ENCODE measurements at places on chromosomes 7 and 10. TPM values are rescaled to one million over a fixed set of nuclear protein-coding genes. Genes with fewer than 3 reads are reported as not detected.
A peak's percentile ranks its signal among the peaks of the same experiment; 100 is the strongest.

- no peak for DNase-seq
- no peak overlapping the region for H3K4me3 ChIP-seq
- H3K27ac ChIP-seq: no peak overlapping the region
- H3K36me3 ChIP-seq: no peaks in the 10 kb centered on the region
- no peaks in the 10 kb centered on the region for H3K27me3 ChIP-seq
- H3K4me1 ChIP-seq: no peaks in the 10 kb centered on the region
Observed at GRCh38 chr7:145784809-145785780, 331.5 kb upstream of the CNTNAP2 start.

GRCh38 chr7:138645284-138645683, 55.9 kb downstream of the SVOPL start:
- H3K27me3 ChIP-seq: no peaks in the 10 kb centered on the region
- H3K27ac ChIP-seq: no peak overlapping the region
- H3K4me1 ChIP-seq: no peaks in the 10 kb centered on the region
- no peaks in the 10 kb centered on the region for H3K36me3 ChIP-seq
- no peak overlapping the region for H3K4me3 ChIP-seq
- DNase-seq: no peak

- peaks cover 80% of the 10 kb centered on the region for H3K36me3 ChIP-seq
- peaks cover 62% of the 10 kb centered on the region for H3K4me1 ChIP-seq
- no peak for DNase-seq
Observed at GRCh38 chr7:140053812-140054539, 8.8 kb downstream of the PARP12 start.

DNA sequence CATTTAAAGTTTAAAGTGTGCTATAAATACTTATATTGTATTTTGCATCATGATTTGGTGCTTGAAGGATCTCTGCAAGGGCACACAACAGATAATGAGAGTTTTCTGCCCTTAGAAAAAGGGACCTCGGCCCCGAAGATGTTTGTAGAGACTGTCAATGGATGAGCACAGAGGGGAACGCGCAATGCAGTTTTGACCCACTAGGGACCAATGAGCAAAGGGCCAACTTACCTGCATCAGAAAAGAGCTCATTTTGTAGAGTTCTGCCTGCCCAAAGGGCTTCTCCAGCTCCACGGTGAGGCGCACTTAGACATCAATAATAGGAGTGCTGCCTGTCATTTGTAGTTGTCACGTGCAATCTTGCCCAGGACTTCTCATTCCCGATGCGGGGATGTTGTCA, 91.1 kb downstream of the BUB3 start:
- H3K36me3 ChIP-seq: peaks cover 3% of the 10 kb centered on the region
- H3K4me1 ChIP-seq: peaks cover 29% of the 10 kb centered on the region
- no peak overlapping the region for H3K4me3 ChIP-seq
- H3K27ac ChIP-seq: no peak overlapping the region

- peaks cover 19% of the 10 kb centered on the region for H3K36me3 ChIP-seq
- DNase-seq: peak; percentile 78
Observed at GRCh38 chr10:130300608-130301020, 164.4 kb downstream of the GLRX3 start.

The AGR2 gene
- not detected for total RNA-seq

DNA sequence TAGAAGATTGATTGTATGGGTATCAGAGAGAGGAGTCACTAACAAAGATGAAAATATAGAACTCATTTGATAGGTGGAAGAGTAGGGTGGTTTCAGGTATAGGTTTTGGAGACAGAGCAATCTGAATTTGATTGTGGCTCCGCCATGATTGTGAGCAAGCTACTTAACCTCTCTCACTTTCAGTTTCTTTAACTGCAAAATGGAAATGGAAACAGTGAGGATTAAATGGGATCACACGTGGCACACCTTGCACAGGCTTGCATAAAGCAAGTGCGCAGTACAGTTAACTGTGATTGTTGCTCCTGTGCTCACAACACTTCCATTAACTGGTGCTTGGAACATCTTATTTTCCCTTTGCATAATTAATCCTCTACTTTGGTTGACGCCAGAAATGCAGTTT, 54.9 kb downstream of the ATXN7L1 start:
- H3K27ac ChIP-seq: no peak overlapping the region
- DNase-seq: no peak
- peaks cover 12% of the 10 kb centered on the region for H3K36me3 ChIP-seq
- no peak overlapping the region for H3K4me3 ChIP-seq

The IFIT3 gene
- total RNA-seq: 51.1 TPM

DNA sequence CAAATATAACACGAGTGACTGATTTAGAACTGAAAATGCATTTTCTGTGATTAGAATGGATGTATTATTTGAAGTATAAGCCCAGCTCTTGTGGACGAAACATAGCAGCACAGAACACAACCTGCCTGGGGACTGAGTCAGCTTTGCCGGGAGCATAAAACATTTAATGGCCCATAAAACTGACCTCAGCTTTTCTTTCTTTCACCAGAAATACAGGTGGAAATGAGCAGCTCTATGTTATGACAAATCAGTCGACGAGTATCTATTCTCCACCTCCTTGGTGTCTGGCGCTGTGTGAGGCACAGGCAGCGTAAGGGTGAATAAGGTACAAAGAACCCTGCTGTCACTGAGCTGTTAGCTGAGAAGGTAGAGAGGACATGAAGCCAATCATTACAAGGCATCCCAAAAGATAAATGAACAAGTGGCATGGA, 471.6 kb upstream of the AKR1E2 start:
- DNase-seq: no peak
- H3K4me1 ChIP-seq: peaks cover 2% of the 10 kb centered on the region
- no peak overlapping the region for H3K4me3 ChIP-seq
- H3K36me3 ChIP-seq: peaks cover 1% of the 10 kb centered on the region

The CPEB3 gene
- total RNA-seq: 2.6 TPM

The CXCL12 gene
- not detected for total RNA-seq

DNA sequence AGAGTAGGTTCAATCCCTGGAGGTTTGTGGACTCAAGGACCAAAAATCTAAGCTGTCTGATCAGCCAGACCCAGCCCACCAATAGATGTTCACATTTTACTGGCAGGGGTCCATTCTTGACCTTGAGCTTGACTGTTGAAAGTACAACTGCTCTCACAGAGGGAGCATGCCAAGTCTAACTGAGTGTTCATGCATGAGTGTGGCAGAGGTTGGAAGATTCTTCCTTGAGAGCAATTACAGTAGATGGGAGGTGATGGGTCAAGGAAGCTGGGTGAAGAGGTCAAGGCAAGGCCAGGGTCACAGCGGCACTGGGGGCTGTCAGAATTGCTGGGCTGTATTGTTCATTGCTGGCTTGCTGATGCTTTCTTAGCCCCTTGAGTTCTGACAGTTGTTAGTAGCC, 202.8 kb upstream of the SVIL start:
- H3K27ac ChIP-seq: no peak overlapping the region
- no peak for DNase-seq
- no peak overlapping the region for H3K4me3 ChIP-seq
- H3K4me1 ChIP-seq: no peaks in the 10 kb centered on the region
- H3K36me3 ChIP-seq: no peaks in the 10 kb centered on the region
- H3K27me3 ChIP-seq: peaks cover 3% of the 10 kb centered on the region

- no peaks in the 10 kb centered on the region for H3K27me3 ChIP-seq
- H3K36me3 ChIP-seq: peaks cover 21% of the 10 kb centered on the region
- H3K27ac ChIP-seq: no peak overlapping the region
- DNase-seq: no peak
- H3K4me1 ChIP-seq: peaks cover 48% of the 10 kb centered on the region
Observed at GRCh38 chr7:36673703-36674102, 50.6 kb downstream of the AOAH start.

The CHST15 gene
- total RNA-seq: not detected

The ZNF503 gene
- 0.07 TPM for total RNA-seq

The GRID2IP gene
- 0.07 TPM for total RNA-seq

- no peaks in the 10 kb centered on the region for H3K27me3 ChIP-seq
- H3K4me1 ChIP-seq: peaks cover 2% of the 10 kb centered on the region
- DNase-seq: no peak
- H3K4me3 ChIP-seq: no peak overlapping the region
Observed at GRCh38 chr10:60320666-60321065, 69.0 kb downstream of the ANK3 start.

- no peak for DNase-seq
- no peak overlapping the region for H3K27ac ChIP-seq
- H3K27me3 ChIP-seq: no peaks in the 10 kb centered on the region
- H3K4me3 ChIP-seq: no peak overlapping the region
- no peaks in the 10 kb centered on the region for H3K36me3 ChIP-seq
Observed at GRCh38 chr7:124263232-124263827, 230.5 kb upstream of the TMEM229A start.

- no peaks in the 10 kb centered on the region for H3K27me3 ChIP-seq
- peaks cover 4% of the 10 kb centered on the region for H3K4me1 ChIP-seq
- H3K36me3 ChIP-seq: no peaks in the 10 kb centered on the region
- no peak overlapping the region for H3K4me3 ChIP-seq
- H3K27ac ChIP-seq: no peak overlapping the region
Observed at GRCh38 chr7:30143748-30144251, 9.0 kb downstream of the MTURN start.

The SLC18A3 gene
- not detected for total RNA-seq

DNA sequence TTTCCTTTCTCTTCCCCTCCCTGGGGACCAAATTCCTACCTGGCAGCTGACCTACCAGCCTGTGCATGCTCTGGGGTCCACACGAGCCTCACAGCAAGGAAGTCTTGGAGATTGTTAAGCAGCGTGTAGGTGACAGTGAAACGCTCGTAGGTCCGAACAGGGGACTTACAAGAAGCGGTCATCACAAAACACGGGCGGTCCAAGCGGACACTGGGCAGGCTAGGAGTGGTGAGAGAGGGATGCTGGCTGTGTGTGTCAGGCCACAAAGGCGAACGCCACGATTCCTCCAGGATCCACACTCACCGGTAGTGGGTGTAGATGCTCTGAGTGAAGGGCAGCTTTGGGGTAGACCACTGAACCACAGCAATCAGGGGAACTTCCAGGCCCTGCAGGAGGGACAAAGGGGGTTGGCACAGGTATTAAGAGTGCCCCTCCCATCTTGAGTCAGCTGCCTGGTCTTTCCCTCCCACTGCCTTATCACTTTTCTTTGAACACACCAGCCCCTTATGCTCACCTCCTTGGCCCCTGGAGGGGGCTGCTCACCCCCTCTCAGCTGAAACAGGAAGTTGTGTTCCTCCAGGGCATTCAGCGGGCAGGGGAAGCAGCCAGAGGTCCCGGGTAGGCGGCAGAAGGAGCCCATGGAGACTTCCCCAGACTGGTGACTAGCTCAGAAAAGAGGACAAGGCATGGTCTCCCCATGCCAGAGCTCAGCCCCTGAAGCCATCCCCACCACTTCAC, 2.0 kb downstream of the TRAPPC14 start:
- peaks cover 46% of the 10 kb centered on the region for H3K36me3 ChIP-seq
- peak overlapping the region; percentile 87 for H3K4me3 ChIP-seq
- H3K27me3 ChIP-seq: no peaks in the 10 kb centered on the region
- peaks cover 67% of the 10 kb centered on the region for H3K4me1 ChIP-seq
- no peak for DNase-seq

- H3K27me3 ChIP-seq: no peaks in the 10 kb centered on the region
- H3K4me3 ChIP-seq: no peak overlapping the region
- H3K4me1 ChIP-seq: no peaks in the 10 kb centered on the region
- no peak for DNase-seq
- no peak overlapping the region for H3K27ac ChIP-seq
Observed at GRCh38 chr10:23918839-23919238, 290.1 kb upstream of the KIAA1217 start.

The CPA1 gene
- not detected for total RNA-seq

- no peak overlapping the region for H3K27ac ChIP-seq
- no peaks in the 10 kb centered on the region for H3K4me1 ChIP-seq
- DNase-seq: no peak
- no peaks in the 10 kb centered on the region for H3K36me3 ChIP-seq
- no peak overlapping the region for H3K4me3 ChIP-seq
Observed at GRCh38 chr7:112143136-112143535, 63.1 kb downstream of the DOCK4 start.

All from activated CD4-positive, alpha-beta T cell treated with anti-CD3 and anti-CD28 coated beads, Interleukin-2, amount 10 ng/mL, durations not matched to agents 7 days and 5 days (primary cell).